ENCODE measurements at places on chromosomes 1 and 21.

- DNase-seq: no peak
Measured at GRCh38 chr21:42456457-42456856, 39.6 kb downstream of the RSPH1 start.

GRCh38 chr21:40686526-40686925 is 160.4 kb downstream of the DSCAM start:
- DNase-seq: no peak

- no peak for DNase-seq
Measured at GRCh38 chr1:2413495-2414296, 1.3 kb upstream of the PEX10 start.

DNA sequence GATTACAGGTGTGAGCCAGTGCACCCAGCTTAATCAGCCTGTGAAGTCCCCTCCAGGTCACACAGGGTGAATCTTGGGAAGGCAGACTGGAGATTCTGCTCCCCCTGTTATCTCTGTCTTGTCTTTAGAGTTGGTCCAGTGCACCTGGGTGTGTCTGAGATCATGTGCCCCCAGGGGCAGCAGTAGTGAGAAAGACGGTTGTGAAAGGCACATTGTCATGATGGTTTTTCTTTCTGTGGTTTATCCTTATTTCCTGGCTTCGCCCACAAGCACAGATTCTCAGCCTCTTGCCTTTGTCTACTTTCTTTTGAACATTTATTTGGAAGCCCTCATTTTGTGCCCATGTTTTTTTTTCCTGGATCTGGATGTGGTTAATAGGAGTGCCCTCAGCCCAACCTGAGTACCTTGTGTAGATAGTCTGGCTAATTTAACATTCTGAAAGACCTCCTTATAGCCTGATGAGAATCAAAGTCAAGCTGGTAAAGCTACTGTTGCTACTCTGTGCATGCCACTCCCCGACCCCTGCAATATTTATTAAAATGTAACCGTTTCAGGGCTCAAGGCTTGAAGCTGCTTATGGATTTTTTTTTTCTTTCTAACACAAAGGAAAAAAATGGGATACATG is 23.7 kb downstream of the UCK2 start:
- no peak for DNase-seq

DNA sequence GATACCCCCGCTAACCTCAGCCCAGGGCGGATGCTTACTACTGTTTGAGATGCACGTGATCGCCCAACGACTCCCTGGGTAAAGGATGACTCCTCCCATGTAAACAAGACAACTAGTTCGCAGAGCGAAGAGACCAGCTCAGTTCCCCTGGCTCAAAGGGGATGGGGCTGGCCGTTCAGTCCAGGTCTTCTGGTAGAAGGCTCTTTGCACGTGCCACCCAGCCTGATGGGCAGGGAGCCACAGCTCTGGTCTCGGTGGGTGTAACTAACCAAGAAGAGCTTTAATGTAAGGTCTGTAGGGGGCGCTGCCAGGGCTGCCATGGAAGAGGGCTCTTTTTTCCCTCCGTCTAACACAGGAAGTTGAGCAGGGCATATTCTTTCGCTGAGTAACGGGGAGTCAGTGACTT is 49.4 kb upstream of the PARP1 start:
- no peak for DNase-seq
